Umbilical cord (tissue), 2 donors: ENCODE measurements at places on chromosomes 6 and 20. TPM values are rescaled to one million over a fixed set of nuclear protein-coding genes. Genes with fewer than 3 reads are reported as not detected.

The DBNDD2 gene
- total RNA-seq, result 11.8 TPM

The NMBR gene
- total RNA-seq, result 0.48 TPM

The SLC22A7 gene
- total RNA-seq, result not detected

The TOX2 gene
- total RNA-seq, result not detected

The PCK1 gene
- total RNA-seq, result 6.3 TPM

The NTSR1 gene
- 1.4 TPM for total RNA-seq

The TGM3 gene
- not detected for total RNA-seq

The ZNF343 gene
- 14.0 TPM for total RNA-seq

The EYS gene
- 17.3 TPM for total RNA-seq

The ELOVL2 gene
- total RNA-seq, result 29.4 TPM

The PPIL6 gene
- 1.4 TPM for total RNA-seq

The TMEM217 gene
- 3.4 TPM for total RNA-seq

The SEL1L2 gene
- 13.7 TPM for total RNA-seq

The CST5 gene
- total RNA-seq, result not detected
